ENCODE measurements at places on chromosomes 1 and 21. TPM values are rescaled to one million over a fixed set of nuclear protein-coding genes. Genes with fewer than 3 reads are reported as not detected.

C1orf115 gene
- total RNA-seq: 5.4 TPM

IFNAR2 gene
- 15.8 TPM for total RNA-seq

PSRC1 gene
- 25.9 TPM for total RNA-seq

LCE1D gene
- not detected for total RNA-seq

MCOLN2 gene
- total RNA-seq: 2.8 TPM

EPS8L3 gene
- 1.3 TPM for total RNA-seq

MAGOH gene
- 95.4 TPM for total RNA-seq

AIRE gene
- total RNA-seq: not detected

NIT1 gene
- total RNA-seq: 32.2 TPM
